ENCODE measurements at places on chromosomes 5 and 9. TPM values are rescaled to one million over a fixed set of nuclear protein-coding genes. Genes with fewer than 3 reads are reported as not detected.

The DEPDC1B gene
- not detected for total RNA-seq

The OCLN gene
- total RNA-seq: 4.2 TPM

The PITX1 gene
- total RNA-seq: 8.7 TPM

The P4HA2 gene
- total RNA-seq: 44.7 TPM

The CAMK2A gene
- 8.0 TPM for total RNA-seq

The FBXL17 gene
- total RNA-seq: 16.9 TPM

The FOXI1 gene
- total RNA-seq: not detected

The MELK gene
- total RNA-seq: 0.13 TPM

The WDR38 gene
- total RNA-seq: not detected

The PROB1 gene
- total RNA-seq: 10.4 TPM

The INSL4 gene
- total RNA-seq: not detected

- no peak for DNase-seq
These were observed 20.9 kb upstream of the HAPLN1 start for GRCh38 chr5:83741571-83741970.

GRCh38 chr9:72882117-72882775, 70.6 kb downstream of the ALDH1A1 start:
- no peak for DNase-seq

GRCh38 chr9:130845901-130846481, 10.9 kb downstream of the ABL1 start:
- DNase-seq: peak; percentile 90

- no peak for DNase-seq
These were observed 9.9 kb downstream of the SLC6A3 start for GRCh38 chr5:1435369-1435768.

DNA sequence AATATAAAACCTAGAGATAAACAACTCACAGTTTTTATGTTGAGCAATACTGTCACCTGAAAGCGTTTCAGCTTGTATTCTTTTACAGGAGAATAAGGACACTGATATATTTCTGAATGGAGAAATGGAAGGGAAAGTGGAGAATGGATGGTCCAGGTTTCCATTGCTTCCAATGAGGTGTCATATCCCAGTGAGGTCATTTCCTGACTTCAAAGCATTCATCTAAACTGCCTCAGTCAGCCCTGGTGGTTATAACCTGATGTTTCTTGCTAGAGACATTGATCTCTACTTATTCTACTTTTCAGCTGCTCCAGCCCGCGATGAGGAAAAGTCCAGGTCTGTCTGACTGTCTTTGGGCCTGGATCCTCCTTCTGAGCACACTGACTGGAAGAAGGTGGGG, 2.6 kb downstream of the GABRA1 start:
- DNase-seq: no peak

GRCh38 chr5:18220631-18221030, 586.4 kb downstream of the TAF11L14 start:
- DNase-seq: no peak

DNA sequence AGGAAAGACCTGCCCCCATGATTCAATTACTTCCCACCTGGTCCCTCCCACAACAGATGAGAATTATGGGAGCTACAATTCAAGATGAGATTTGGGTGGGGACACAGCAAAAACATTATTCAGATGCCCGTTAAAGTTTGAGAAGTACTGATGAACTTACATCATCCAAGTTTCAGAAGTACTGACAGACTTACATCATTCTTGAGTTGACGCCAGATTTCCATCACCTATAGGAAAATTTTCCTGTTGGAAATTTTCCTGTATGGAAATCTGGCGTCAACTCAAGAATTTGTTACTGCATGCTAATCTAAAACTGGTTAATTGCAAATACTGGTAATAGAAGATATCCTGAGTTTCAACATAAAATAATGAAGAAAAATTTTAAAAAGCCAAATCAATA, 975.9 kb downstream of the MAT2B start:
- no peak for DNase-seq

DNA sequence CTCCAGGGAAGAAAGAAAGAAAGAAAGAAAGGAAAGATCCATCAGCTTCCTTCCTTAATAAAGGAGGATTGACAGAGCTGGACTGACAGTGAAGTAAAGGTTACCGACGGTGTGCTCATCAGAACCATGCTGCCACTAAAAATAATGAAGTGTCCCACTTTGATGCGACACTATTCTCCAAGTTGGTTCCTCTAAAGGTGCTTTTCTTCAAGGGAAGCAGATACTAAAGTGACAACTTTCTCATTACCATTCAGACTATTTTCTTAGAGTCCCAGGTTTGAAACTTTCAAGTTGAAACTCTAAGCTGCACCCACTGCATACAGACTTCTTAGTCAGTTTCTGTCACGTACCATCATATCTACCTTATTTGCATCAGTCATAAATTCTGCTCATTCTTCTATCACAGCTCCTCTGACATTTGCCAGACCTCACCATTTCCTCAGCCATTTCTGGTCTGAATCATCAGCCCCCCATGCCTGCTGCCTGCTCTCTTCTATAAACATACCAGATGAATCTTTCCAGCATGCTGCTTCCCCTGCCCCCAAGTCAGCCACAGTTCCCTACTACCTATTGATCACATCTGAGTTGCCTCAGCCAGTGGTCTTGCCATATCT, 177.6 kb downstream of the DEPDC1B start:
- DNase-seq: no peak

GRCh38 chr5:59094864-59095263, 512.0 kb downstream of the RAB3C start:
- DNase-seq: no peak

- no peak for DNase-seq
These were observed 118.9 kb upstream of the CCDC180 start for GRCh38 chr9:97188545-97188944.

DNA sequence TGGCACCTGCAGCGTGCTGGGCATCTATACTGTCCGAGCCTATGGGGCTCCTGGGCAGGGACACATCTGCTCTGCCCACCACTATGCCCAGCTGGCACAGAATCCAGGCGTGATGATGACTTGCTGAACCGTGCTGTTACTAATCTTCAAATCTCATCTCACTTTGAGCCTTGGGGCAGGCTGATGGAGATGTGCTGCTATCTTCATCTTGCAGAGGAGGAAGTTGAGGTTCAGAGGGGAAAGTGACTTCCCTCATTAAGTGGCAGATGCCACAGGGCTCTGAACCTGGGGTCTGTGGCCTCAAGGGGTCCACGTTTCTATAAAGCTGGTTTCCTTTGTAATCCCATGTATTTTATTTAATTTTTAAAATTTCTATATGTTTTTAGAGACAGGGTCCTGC, 4.7 kb downstream of the SLC2A6 start:
- no peak for DNase-seq

DNA sequence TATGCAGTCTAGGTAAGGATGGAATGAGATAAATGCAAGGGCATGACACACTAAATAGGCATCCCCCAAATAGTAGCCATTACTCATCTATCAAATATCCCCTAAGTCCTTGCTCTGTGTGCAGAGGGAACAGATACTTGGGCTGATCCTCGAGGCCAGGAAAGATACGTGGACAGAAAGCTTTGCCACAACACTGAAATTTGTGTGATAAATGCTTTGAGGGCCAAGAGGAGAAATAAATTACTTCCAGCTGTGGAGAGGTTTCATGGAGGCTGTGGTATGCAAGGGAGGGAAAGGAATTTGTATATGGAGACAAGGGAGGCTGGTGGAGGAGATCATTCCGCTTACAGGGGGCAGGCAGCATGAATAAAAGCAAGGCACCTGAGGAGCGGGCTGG, 18.5 kb downstream of the ATOX1 start:
- DNase-seq: no peak

- DNase-seq: no peak
These were observed 49.0 kb upstream of the KDM4C start for GRCh38 chr9:6708732-6709131.

- peak; percentile 83 for DNase-seq
These were observed 179.2 kb downstream of the MACROH2A1 start for GRCh38 chr5:135219868-135220267.

- no peak for DNase-seq
These were observed 422.6 kb downstream of the BRINP1 start for GRCh38 chr9:118946669-118947068.

- no peak for DNase-seq
These were observed 63.3 kb upstream of the GRAMD2B start for GRCh38 chr5:126359884-126360283.

DNA sequence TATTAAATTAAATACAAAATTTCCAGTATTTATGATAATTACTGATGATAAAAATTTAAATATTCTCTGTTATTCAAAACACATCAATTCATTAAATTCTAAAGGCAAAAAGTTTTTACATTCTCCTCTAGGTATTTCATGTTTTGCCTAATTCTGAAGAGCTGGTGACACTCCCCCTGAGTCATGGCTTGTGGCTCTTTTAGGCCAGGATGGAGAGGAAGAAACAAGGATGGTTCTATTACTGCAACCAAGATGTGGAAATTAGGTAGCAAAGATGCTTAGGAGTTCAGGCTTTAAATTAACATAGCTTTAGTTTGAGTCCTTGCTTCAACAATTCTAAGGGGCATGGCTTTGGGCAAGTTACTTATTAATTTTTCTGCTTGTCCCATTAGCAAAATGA, 1295.8 kb downstream of the EFNA5 start:
- DNase-seq: no peak

DNA sequence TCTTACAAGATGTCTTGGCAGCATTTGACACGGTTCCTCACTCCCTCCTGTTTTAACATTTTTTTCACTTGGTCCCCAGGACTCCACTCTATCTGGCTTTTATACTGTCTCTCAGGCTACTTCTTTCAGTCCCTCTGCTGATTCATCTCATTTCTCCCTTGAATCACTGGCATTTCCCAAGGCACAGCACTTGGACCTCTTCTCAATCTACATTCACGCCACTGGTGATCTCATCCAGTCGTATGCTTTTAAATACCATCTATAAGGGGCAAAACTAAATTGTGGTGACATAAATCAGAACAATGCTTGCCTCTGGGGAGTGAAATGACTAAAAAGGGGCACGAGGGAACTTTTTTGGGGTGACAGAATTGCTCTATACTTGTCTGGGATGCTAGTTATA, 47.1 kb downstream of the MAPKAP1 start:
- no peak for DNase-seq

- no peak for DNase-seq
These were observed 193.5 kb downstream of the PLK2 start for GRCh38 chr5:58266402-58266801.

Data from esophagus muscularis mucosa (tissue), 4 donors.